ENCODE measurements at places on chromosomes 11 and 22.
A peak's percentile ranks its signal among the peaks of the same experiment; 100 is the strongest.

GRCh38 chr11:64875369-64876228, 2.8 kb downstream of the EHD1 start:
- DNase-seq = no peak

DNA sequence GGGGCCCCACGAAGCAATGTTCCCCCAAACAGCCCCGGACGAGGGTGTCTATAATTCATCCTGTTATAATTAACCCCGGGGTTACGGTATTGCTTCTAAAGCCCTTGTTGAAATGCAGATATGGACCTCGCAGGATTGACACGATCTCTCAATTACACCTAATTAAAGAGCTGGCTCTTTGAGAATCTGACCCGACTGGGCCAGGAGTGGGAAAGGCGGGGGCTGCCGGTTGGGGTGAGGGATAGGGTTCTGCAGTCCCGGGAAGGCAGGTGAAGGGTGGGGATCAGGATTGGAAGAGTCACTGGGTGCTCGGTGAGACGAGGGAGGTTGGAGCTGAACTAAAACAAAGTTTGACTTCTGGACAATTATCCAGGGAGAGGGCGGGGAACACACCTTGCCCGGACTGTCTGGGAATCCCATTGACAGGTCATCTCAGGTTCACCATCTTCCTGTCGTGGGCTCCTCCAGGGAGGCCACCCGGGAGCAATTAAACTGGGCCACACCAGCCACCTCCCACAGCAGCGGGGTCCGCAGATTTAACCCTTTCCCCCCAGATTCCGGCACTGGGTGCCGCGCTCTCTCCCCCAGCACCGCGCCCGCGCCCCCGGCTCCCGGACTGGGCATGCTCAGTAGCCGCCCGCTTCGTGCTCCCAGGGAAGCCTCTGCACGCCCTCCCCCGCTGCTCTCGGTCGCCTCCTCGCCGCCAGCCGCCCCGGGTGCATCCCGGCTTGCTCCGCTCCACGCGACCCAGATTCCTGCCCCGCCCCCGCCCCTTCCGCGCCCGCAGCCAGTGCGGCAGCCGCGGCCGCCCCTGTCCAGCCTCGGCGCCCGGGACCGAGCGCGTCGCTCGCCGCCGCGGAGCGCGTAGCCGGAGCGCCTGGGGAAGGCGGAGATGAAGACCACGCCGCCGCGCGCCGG, at the start of gene ELMOD1:
Gene ELMOD1, plus strand, starts transcription at position 688 of the 918 bp plus-strand sequence. CDS start 27,043 bp downstream, outside the sequence.
- peak; percentile 48 for DNase-seq

- no peak for DNase-seq
Measured at GRCh38 chr11:6321356-6321755, 1.1 kb upstream of the CAVIN3 start.

DNA sequence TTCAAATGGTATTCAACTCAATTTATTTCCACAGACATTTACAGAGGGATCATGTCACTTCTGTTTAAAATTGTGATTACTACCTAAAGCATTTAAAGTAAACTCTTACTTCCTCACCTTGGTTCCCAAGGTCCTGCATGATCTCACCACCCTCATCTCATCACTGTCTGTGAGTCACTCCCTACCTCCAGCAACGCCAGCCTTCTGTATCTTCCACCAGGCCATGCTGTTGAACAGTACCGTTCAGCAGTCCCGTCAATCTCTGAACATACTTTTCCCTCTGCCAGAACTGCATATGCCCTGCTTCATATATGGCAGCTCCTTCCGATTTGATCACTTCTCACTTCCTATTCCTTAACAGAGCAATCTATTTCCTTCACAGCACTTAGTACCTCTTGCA, 2.0 kb downstream of the FBXO3 start:
- no peak for DNase-seq

GRCh38 chr11:1326435-1327063, 17.1 kb upstream of the TOLLIP start:
- DNase-seq = no peak

GRCh38 chr11:112608509-112608908, 347.8 kb upstream of the PLET1 start:
- DNase-seq = no peak

All from activated CD4-positive, alpha-beta T cell treated with anti-CD3 and anti-CD28 coated beads, Interleukin-2, amount 50 U/mL, for 48 hours (primary cell).